ENCODE measurements at places on chromosomes 2 and 18.

DNA sequence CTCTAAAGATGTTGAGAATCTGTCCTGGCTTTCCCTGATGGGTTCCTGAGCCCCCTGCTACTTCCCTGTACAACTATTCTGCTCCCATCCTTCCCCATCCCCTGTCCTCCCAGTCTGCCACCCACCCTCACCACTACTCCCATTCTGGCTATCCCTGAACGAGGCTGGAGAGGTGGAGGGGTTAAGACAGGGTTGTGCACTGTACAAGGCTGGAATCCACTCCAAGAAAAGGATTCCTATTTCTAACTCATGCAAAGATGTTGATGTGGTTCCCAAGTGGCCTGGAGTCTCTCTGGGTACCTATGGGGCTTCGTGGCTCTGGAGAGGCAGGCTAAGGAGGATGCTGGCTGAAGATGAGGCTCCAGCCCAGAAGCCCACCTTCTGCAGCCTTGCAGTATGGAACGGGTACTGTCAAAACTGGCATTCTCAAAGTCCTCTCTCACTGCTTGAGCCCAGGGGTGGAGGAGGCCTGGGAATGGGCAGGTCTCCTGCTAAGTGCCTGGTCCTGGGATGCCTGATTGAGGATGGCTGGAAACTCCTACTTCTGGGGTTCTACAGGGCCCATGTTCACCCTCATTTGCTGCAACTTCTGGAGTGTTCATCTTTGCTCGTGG is 1.3 kb upstream of the FEV start:
- DNase-seq = no peak

- DNase-seq = no peak
Measured at GRCh38 chr2:43939695-43940256, 56.0 kb downstream of the LRPPRC start.

GRCh38 chr2:21644266-21644665 is 520.5 kb downstream of the TDRD15 start:
- no peak for DNase-seq

DNA sequence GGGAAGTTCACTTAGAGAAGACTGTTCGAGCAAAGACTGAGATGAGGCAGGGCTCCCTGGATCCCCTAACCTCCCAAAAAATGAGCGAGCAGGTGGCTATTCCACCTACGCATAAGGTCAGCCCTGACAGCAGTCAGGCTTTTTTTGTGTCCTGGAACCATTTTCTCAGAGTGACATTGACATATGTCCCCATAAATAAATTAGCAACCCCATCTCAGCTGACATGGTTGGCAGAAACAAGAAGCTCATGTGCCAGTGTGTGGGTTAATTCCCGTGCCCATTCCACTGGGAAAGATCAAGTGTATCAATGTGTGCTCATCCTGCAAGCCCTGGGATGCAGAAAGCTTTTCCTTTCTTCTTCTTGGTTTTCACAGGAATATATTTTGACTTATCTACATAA is 740.4 kb upstream of the CELF4 start:
- DNase-seq = no peak

GRCh38 chr18:51543658-51544155 is 346.2 kb upstream of the MEX3C start:
- no peak for DNase-seq

- DNase-seq = no peak
Measured at GRCh38 chr18:52992041-52992440, 652.0 kb downstream of the DCC start.

DNA sequence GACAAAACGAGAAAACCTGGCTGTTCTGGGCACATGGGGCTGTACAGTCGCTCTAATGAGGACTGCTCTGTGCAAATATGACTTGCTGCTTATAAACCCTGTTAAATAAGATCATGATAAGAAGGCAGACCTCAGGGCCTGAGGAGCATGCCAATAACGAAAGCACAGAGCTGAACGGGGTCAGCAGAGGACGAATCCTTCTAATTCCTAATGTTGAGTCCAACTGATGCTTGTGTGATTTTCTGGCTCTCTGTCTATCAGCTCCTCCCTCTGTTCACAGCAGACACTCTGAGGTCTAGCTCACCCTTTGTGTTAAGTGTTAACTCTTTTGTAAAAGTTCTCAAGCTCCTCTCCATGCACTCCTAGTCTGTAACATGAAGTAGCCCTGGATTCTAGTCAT is 167.2 kb upstream of the REV1 start:
- DNase-seq = no peak

- DNase-seq = no peak
Measured at GRCh38 chr2:58991357-58991756, 750.2 kb upstream of the FANCL start.

DNA sequence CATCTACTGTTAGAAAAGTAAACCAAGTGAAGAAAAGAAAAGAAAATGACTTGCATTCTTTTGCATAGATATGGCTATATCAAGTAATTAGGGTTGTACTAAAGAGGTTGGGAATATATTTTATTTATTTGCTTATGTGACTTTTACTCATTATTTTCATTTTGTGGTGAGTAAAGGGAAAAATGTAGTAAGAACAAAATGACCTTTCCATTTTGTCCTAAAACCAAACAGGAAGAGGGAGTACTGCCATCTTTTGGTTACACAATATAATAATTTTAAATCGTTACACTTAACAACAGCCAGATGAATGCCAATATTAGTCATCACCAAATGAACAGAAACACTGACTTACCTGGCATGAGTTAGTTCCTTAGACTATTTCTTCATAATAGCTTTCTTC is 47.3 kb upstream of the NDUFV2 start:
- no peak for DNase-seq

GRCh38 chr18:28044036-28044435 is 132.9 kb downstream of the CDH2 start:
- no peak for DNase-seq

DNA sequence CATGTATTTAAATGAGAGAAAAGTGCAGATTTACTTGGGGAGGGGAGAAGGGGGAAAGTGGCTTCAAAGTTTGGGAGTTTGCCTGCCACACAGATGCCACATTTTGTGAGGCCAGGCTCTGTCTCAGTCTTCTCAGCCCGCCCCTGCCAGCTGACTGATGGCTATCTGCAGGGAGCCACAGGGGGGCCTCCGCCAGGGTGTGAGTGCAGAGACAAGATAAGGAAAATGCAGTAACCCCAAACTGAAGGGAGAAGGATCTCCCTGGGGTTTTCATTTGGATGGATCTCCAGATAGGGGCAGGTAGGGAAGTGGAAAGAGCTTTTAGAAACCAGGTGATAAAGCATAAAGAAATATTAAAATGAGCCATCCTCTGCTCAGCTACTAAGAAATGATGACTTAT is 128.8 kb downstream of the ZNF521 start:
- no peak for DNase-seq

DNA sequence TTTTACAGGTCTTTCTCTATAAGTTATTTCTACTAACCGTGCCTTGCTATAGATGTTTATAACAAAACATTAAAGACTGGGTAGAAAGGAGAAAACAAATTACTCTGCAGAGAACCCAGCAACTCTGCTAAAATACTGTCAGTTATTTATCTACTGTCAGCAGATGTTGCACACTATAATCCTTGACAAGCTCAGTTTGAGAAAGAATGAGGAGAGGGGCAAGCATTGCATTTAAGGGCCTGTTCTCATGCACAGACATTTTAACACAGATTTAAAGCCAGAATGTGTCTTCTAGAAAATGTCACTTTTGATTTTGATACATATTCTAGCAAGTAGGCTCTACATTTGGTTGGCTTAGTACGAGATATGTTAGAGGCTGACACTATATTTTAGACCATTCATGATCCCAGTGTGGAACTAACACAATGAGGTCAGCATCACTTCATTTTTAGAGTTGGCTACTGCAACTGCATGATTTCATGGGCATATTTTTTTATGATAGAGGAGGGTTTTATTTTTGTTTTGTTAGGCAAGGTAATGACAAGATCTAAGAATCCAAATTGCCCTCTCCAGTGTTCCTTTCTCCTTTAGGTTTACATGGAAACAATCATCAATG is 516.4 kb downstream of the ZEB2 start:
- no peak for DNase-seq

DNA sequence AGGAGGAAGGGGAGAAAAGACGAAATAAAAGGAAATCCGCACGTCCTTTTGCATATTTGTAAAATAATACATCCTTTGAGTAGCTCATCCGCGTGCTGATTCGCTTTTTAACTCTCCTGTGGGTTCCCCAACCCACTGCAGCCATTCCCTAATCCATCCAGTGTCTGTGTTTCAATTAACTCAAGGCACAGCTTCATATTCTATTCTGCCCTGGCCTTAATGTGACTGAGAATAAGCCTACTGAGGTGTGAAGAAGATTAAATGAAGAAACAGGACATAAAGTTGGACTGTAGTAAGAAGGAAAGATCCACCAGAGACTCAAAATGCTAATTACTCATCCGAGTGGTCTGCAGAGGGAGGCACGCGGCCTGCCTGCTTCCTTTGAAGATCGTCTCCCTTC is 161.4 kb upstream of the SH3BP4 start:
- DNase-seq = no peak

DNA sequence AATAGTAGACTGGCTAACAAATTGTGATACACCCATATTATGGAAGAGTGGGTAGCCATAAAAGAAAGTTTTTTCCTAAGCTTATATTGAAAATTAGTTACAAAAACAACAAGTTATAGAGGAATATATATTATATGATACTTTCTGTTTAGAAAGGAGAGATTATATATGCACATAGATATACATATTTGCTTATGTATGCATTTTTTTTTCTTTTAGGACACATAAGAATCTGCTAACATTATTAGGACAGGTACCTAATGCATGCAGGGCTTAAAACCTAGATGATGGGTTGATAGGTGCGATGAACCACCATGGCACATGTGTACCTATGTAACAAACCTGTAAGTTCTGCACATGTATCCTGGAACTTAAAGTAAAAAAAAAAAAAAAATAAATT is 179.6 kb upstream of the KCNJ3 start:
- DNase-seq = no peak

DNA sequence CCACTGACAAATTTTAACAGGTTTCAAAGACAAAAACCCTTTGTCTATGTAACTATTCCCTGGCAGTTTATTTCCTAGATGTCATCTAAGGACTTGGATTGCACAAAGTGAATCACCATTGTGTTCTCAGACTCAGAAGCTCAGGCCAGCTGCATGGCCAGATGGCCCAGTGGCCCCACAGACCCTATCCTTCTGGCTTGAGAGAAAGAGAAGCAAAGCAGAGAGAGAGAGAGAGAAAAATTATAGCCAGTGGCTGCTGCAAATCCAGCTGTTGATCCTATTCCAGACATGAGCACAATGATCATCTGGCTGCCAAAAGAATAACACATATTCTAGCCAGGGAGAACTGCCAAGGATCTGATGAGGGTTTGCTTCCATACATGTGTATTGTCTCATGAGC is 25.8 kb downstream of the CTLA4 start:
- no peak for DNase-seq

DNA sequence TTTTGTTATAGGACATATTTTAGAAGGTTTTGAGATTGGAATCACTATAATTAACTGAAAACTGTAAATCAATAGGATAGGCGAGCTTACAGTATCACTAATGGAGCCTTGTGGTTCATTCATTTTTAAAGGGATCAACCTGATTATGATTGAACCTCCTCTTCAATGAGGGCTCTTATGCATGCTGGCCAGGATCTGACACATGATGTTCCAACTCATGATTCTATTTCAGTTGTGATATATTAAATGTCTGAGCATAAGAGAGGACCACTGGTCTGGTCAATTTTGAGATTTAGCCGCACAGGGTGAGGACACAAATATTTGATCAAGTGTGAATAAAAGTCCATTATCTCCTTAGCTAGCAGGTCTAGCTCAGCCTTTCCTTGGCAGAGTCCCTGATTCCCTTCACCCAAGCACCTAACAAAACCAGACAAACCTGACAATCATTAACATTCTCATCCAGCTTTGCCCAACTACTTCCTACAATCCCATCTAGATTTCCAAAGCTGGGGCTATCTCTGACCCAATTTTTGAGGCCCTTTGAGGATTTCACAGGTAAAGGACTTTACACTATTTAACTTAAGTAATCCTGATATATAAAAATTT is 6.9 kb upstream of the MAP4K4 start:
- no peak for DNase-seq

DNA sequence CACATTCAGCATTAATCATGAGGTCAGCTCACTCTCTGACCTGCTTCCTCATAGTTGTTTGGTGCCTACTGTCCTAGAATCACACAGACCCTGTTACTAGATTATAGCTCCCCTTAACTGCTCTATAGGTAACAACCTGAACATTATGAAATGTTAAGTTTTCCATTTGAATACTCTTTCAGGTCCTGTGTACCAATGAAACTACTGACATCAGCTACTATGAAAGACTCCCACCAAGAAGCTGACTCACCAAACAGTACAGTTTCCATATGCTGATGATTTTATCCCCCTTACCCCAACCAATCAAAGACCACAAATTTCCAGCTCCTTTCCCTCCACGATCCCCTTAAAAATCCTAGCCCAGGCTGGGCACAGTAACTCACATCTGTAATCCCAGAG is 56.3 kb downstream of the SRBD1 start:
- no peak for DNase-seq

- no peak for DNase-seq
Measured at GRCh38 chr2:1348789-1349188, 64.5 kb upstream of the TPO start.

GRCh38 chr18:58418361-58418760 is 210.5 kb downstream of the ALPK2 start:
- no peak for DNase-seq

DNA sequence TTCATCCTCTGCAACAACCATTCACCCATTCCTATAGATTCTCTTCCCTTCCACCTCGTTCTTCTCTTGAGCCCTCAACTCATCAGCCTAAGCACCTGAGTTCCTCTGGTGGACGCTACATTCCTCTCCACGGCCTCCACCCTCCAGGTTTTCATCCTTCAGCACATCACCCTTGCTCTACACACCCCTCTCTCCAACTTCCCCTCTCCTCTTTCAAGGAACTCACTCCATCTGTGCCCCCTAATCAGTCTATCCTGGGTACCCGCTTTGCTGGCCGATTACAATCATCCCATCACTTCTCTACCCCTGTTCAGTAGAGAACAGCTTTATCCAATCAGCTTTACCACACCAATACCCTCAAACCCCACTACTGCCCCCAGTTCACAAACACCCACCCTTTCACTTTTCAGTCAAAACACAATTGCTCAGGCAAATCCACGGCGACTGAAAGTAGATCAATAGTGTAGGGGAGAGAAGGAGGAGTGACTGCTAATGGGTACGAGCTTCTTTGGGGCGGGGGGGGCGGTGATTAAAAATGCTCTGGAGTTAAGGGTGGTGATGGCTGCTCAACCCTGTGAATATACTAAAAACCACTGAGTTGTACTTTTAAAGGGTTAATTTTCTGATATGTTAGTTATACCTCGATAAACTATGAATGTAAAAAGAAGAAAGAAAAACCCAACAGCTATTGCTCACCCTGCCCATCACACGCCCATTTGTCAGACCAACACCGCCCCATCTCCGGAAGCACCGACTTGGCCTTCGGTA is 857 bp downstream of the DYM start:
- DNase-seq = no peak

DNA sequence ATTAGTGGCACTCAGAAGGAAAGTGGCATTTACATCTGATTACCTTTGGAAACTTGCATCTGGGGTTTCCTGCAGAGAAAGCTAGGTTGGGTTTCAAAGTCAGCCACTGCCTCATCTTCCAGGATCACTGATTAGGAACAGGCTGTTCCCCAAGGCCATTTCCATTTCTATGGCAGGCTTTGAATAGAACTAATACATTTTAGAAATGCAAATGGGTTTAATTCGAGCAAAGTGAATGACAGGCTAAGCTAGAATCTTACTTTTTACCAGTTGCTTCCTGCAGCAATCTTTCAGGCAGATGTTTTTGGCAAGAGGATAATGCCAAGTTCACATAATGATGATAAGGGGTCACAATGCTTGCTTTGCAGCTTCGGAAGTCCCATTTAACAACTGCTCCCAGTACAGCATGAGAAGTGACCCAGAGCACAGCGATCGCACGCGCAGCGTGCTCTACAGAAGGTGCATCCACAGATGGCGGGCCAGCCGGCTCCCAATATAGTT is 336.7 kb downstream of the LPIN1 start:
- no peak for DNase-seq
